ENCODE measurements at places on chromosomes 13 and 19. TPM values are rescaled to one million over a fixed set of nuclear protein-coding genes. Genes with fewer than 3 reads are reported as not detected.
A peak's percentile ranks its signal among the peaks of the same experiment; 100 is the strongest.

- peaks cover 2% of the 10 kb centered on the region for H3K36me3 ChIP-seq
- no peaks in the 10 kb centered on the region for H3K27me3 ChIP-seq
These were observed 112.1 kb upstream of the SOX1 start for GRCh38 chr13:111954661-111955411.

- no peak for DNase-seq
- H3K4me3 ChIP-seq: no peak overlapping the region
- no peaks in the 10 kb centered on the region for H3K27me3 ChIP-seq
- no peak overlapping the region for H3K27ac ChIP-seq
- peaks cover 47% of the 10 kb centered on the region for H3K4me1 ChIP-seq
These were observed 71.3 kb downstream of the ARHGEF7 start for GRCh38 chr13:111186305-111186935.

DNA sequence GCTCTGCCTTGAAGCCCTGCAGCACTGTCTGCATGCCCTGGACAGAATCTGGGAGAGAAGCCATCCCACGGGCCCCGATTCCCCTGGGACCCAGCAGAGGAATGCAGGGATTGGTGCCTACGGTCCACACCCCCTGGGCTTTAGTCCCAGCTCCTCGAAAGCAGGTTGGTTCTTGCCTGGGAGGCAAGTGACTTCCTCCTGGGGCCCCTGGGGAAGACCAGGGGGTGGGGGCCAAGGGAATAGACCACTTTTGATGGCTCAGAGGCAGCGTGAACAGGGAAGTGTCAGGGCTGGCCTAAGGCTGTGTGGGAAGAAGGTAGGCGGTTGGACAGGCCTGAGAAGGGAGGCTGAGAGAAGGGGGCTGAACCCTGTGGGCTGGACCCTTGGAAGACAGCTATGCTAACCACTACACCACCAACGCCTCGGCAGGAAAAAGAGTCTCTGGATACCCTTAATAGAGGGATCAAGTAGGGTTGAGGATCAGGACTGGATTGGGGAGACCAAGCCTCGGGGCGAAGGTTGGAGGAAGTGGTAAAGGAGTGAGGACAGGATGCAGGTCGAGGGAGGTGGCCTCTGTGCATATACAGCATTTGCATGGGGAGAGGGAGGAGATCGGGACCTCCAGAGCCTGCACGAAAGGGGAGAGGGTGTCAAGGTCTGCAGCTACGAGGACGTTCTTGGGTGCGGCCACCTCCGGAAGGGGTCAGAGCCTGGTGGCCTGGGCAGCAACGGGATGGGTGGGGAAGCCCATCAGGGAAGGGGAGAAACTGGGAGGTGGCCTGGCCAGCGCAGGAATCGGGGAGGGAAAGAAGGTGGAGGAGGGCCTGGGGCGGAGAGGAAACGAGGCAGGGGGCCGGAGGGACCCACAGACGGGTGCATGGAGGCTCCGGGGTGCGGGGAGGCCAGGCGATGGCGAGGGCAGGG is 709 bp downstream of the DPP9 start:
- peaks cover 24% of the 10 kb centered on the region for H3K4me1 ChIP-seq
- DNase-seq: no peak
- H3K27ac ChIP-seq: peak overlapping the region; percentile 62
- peaks cover 8% of the 10 kb centered on the region for H3K36me3 ChIP-seq
- peaks cover 12% of the 10 kb centered on the region for H3K27me3 ChIP-seq

- DNase-seq: no peak
- H3K4me1 ChIP-seq: peaks cover 14% of the 10 kb centered on the region
- H3K4me3 ChIP-seq: no peak overlapping the region
- H3K36me3 ChIP-seq: peaks cover 7% of the 10 kb centered on the region
- no peak overlapping the region for H3K27ac ChIP-seq
These were observed 4.0 kb upstream of the ASPDH start for GRCh38 chr19:50517704-50518075.

DNA sequence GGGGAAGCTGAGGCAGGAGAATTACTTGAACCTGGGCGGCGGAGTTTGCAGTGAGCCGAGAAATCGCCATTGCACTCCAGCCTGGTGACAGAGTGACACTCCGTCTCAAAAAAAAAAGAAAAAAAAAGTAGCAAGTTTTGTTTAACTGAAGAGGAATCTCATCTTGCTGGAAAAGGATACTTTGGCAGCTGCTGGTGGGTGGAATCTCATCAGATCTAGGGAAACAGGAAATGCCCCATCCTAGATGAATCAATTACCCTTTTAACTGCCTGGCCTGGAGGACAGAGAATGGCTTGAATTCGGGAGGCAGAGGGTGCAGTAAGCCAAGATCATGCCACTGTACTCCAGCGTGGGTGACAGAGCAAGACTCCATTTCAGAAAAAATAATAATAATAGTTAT is 8.4 kb downstream of the ZNF320 start:
- no peak overlapping the region for H3K4me3 ChIP-seq
- DNase-seq: no peak
- no peak overlapping the region for H3K27ac ChIP-seq
- H3K36me3 ChIP-seq: peaks cover 37% of the 10 kb centered on the region
- H3K27me3 ChIP-seq: no peaks in the 10 kb centered on the region
- H3K4me1 ChIP-seq: peaks cover 10% of the 10 kb centered on the region

- H3K27me3 ChIP-seq: no peaks in the 10 kb centered on the region
- DNase-seq: no peak
- peaks cover 5% of the 10 kb centered on the region for H3K4me1 ChIP-seq
- H3K4me3 ChIP-seq: no peak overlapping the region
- no peaks in the 10 kb centered on the region for H3K36me3 ChIP-seq
- no peak overlapping the region for H3K27ac ChIP-seq
These were observed 26.4 kb downstream of the C13orf46 start for GRCh38 chr13:113947311-113948033.

GRCh38 chr13:25247360-25247759 is 39.9 kb downstream of the MTMR6 start:
- H3K36me3 ChIP-seq: peaks cover 7% of the 10 kb centered on the region
- no peaks in the 10 kb centered on the region for H3K27me3 ChIP-seq
- peaks cover 6% of the 10 kb centered on the region for H3K4me1 ChIP-seq
- no peak overlapping the region for H3K27ac ChIP-seq

GRCh38 chr19:17236811-17237543 is 8.7 kb downstream of the NR2F6 start:
- H3K27me3 ChIP-seq: no peaks in the 10 kb centered on the region
- H3K4me1 ChIP-seq: peaks cover 22% of the 10 kb centered on the region
- no peaks in the 10 kb centered on the region for H3K36me3 ChIP-seq
- H3K27ac ChIP-seq: no peak overlapping the region
- DNase-seq: no peak

Gene CBARP
- 26.2 TPM for total RNA-seq

GRCh38 chr13:81957121-81957520 is 1616.2 kb upstream of the SPRY2 start:
- no peak overlapping the region for H3K27ac ChIP-seq
- no peaks in the 10 kb centered on the region for H3K4me1 ChIP-seq
- no peak overlapping the region for H3K4me3 ChIP-seq
- no peaks in the 10 kb centered on the region for H3K27me3 ChIP-seq

- H3K4me1 ChIP-seq: no peaks in the 10 kb centered on the region
- DNase-seq: no peak
- no peak overlapping the region for H3K27ac ChIP-seq
- no peaks in the 10 kb centered on the region for H3K27me3 ChIP-seq
- no peak overlapping the region for H3K4me3 ChIP-seq
These were observed 85.8 kb downstream of the RAB20 start for GRCh38 chr13:110475550-110476219.

GRCh38 chr13:97600458-97601075 is 166.6 kb downstream of the RAP2A start:
- DNase-seq: no peak
- no peak overlapping the region for H3K4me3 ChIP-seq
- H3K27ac ChIP-seq: no peak overlapping the region
- H3K36me3 ChIP-seq: peaks cover 2% of the 10 kb centered on the region
- H3K4me1 ChIP-seq: no peaks in the 10 kb centered on the region
- peaks cover 7% of the 10 kb centered on the region for H3K27me3 ChIP-seq

DNA sequence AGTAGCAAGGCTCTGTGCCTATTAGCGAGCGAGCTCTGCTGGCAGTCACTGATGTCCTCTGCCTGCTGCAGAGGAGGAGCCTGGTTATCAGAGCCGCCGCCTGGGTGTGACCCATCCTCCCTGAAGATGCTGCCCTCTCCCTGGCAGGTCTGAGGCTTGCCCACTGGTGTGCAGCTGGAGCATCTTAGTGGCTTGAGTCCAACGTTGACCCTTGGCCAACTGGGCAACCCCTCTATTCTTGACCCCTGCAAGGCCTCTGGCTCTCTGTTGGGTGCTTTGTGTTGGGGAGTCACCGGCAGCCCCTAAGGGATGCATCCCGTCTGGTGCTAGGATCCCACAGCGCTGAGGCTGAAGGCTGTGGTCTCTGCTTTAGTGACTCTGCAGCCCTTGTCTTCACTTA is 277.9 kb upstream of the SOX1 start:
- peaks cover 2% of the 10 kb centered on the region for H3K27me3 ChIP-seq
- no peak for DNase-seq
- H3K4me3 ChIP-seq: no peak overlapping the region

GRCh38 chr19:48770266-48770665 is 14.9 kb downstream of the FGF21 start:
- peaks cover 29% of the 10 kb centered on the region for H3K27me3 ChIP-seq
- H3K4me1 ChIP-seq: no peaks in the 10 kb centered on the region
- no peak for DNase-seq
- no peak overlapping the region for H3K27ac ChIP-seq

GRCh38 chr13:100630555-100630954 is 42.0 kb upstream of the GGACT start:
- H3K36me3 ChIP-seq: peaks cover 37% of the 10 kb centered on the region
- peak overlapping the region; percentile 79 for H3K27ac ChIP-seq
- H3K4me1 ChIP-seq: peaks cover 37% of the 10 kb centered on the region
- DNase-seq: peak; percentile 19
- peak overlapping the region; percentile 3 for H3K4me3 ChIP-seq
- no peaks in the 10 kb centered on the region for H3K27me3 ChIP-seq

DNA sequence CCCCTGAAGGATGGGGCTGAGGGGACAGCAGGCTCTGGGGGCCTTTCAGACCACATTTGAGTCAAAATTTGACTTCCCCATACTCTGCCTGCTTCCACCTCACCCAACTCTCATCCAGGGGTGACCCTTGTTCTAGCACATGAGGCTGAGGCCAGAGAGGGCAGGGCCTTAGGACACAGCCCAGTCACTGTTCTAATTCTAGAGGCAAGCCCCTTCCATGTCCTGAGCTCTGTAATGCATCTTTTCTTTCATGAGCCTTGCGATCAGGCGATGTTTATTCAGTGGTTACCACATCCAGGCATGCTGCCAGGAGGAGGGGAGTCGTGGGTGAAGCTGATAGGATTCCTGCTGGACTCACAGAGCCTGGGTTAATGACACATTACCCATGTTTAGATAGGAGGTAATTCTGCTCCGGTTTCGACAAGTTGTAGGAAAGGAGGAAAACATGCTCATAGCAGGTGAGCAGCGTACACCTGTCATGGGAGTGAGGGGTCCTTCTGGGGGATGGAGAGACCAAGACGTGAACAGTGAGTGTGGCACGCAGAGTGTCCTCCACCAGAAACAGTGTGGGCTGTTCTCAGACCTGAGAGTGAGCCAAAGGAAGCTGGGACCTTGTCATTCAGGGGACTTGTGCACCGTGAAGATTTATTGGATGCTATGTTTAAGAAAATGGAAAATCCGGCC is 9.3 kb downstream of the RPS9 start:
- H3K4me3 ChIP-seq: peak overlapping the region; percentile 99
- H3K4me1 ChIP-seq: peaks cover 46% of the 10 kb centered on the region
- H3K27me3 ChIP-seq: peaks cover 21% of the 10 kb centered on the region

DNA sequence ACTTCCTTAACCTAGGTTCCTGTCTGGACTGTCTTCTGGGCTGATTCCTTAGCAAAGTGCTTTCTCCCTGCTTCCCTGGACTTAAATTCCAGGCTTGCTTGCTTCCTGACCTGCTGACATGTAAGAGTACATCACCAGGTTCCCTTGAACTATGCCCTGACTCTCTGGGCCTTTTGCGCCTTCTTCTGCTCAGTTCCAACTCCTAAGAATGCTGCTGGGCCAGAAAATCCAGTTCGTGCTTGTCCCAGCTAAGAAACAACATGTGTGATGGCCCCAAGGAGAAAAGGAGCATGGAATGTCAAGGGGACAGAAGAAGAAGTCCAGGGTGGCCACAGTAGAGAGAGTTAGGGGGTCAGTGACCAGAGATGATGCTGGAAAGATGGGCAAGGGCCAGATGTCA is 42.6 kb upstream of the MBNL2 start:
- no peaks in the 10 kb centered on the region for H3K27me3 ChIP-seq
- H3K27ac ChIP-seq: no peak overlapping the region
- no peak for DNase-seq
- no peaks in the 10 kb centered on the region for H3K36me3 ChIP-seq
- no peak overlapping the region for H3K4me3 ChIP-seq
- peaks cover 12% of the 10 kb centered on the region for H3K4me1 ChIP-seq

Gene KIR2DL3
- not detected for total RNA-seq

Gene WASF3
- total RNA-seq: 79.7 TPM

DNA sequence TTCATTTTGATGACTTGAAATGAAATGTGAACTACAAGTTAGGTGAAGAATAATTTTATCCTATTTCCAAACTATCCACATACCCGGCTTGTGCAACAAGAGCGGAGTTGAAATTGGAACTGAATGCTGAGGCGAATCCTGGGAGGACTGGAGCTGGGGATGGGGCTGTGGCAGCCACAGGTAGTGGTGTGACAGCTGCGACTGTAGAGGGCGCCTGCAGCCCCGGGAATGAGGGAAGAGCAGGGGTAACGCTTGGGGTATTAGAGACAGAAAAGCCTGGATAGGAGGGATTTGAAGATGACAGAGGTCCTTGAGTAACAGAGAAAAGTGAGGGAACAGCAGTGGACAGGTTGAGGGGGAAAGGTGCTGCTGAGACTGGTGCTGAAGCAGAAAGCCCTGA is 22.0 kb upstream of the STOML3 start:
- DNase-seq: no peak
- H3K4me1 ChIP-seq: no peaks in the 10 kb centered on the region
- peaks cover 57% of the 10 kb centered on the region for H3K36me3 ChIP-seq
- no peaks in the 10 kb centered on the region for H3K27me3 ChIP-seq
- H3K4me3 ChIP-seq: no peak overlapping the region

Gene SPACA4
- not detected for total RNA-seq

DNA sequence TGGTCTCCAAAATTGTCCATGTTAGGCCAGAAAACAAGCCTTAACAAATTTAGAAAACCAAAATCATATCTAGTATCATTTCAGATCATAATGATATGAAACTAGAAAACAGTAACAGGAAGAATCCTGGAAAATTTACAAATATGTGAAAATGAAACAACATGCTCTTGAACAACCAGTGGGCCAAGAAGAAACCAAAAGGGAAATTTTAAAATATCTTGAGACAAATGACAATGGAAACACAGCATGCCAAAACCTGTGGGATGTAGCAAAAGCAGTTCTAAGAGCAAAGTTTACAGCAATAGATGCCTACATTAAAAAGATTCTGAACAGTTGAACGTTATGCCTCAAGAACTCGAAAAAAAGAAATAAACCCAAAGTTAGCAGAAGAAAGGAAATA is 32.6 kb downstream of the VWA8 start:
- no peak for DNase-seq
- H3K4me3 ChIP-seq: no peak overlapping the region

Data from neural crest cell (in vitro differentiated cells).